ENCODE measurements at places on chromosomes 13 and 19.

DNA sequence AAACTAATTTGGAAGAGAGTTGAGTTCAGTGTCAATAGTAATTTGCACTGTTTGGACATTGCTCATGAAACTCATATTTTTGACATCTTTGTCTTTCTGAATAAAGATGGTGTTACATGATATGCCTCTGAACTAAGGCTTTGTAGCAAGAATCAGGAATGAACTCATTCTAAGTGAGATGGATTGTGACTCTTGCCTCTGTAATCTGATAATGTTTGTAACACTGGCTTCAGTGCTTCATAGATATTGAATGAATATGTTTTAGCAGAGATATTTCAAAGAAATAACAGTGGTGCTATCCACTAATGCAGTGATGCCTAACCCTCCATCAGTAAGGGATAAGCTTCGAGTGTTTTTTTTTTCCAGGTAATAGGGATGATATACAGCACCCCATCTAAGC, 32.9 kb downstream of the TEX26 start:
- no peak for DNase-seq

- no peak for DNase-seq
Observed at GRCh38 chr13:106690779-106691178, 122.8 kb upstream of the ARGLU1 start.

DNA sequence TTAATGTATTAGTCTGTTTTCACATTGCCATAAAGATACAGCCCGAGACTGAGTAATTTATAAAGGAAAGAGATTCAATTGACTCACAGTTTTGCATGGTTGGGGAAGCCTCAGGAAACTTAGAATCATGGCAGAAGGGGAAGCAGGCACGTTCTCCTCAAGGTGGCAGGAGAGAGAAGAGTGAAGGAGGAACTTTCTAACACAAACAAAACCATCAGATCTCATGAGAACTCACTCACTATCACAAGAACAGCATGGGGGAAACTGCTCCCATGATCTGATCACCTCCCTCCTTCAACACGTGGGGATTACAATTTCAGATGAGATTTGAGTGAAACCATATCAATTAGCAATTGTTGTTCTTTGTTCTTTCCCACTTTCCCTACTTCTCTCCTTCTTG, 689.0 kb upstream of the SLITRK1 start:
- DNase-seq, result no peak

DNA sequence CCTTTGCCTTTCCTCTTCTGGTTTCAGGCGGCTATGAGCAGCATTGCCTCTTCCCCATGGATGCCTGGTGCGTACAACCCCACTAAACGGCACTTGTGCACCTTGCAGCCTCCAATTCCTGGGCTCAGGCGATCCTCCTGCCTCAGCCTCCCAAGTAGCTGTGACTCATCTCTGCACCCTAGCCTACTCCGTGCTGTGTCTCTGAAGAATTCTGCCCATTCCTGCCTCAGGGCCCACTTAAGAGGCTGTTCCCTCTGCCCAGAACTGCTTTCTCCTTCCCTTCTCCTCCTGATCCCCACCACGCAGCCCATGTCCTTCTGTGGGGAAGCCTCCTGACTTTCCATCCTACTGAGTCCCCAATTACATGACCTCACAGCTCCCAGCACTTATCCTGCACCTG, 142.2 kb upstream of the ZNF507 start:
- DNase-seq, result no peak
